ENCODE measurements at places on chromosomes 2 and 18.

DNA sequence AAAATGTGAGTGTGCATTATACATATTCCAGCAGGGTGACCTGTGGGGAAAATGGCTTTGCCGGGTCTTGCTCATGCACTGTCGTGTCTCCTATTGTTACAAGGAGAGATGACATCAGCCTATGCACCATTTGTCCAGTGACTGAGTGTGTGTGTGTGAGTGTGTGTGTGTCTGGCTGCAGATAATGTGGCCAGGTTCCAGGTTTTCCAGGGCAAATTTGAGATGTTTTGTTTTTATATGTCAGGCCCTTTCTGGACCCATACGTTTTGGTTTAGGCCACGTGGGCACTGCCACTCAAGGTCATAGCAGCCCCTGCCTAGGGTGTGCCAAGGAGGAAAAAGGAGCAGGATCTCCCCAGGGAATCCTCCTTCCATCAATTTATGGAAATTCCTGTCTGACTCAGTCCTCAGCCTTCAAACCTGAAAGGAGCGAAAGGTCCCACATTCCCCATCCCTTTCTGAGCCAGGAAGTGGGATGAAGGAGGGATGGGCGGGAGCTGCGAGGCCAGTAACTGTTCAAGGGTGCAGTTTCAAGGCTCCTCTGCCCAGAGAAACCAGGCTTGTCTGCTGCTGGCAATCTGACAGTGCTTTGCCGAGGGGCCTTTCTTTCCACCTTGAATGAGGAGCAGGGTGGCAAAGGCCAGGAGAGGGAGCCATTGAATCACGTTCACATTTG lies 93.0 kb upstream of the SMAD2 start:
- no peak for DNase-seq

DNA sequence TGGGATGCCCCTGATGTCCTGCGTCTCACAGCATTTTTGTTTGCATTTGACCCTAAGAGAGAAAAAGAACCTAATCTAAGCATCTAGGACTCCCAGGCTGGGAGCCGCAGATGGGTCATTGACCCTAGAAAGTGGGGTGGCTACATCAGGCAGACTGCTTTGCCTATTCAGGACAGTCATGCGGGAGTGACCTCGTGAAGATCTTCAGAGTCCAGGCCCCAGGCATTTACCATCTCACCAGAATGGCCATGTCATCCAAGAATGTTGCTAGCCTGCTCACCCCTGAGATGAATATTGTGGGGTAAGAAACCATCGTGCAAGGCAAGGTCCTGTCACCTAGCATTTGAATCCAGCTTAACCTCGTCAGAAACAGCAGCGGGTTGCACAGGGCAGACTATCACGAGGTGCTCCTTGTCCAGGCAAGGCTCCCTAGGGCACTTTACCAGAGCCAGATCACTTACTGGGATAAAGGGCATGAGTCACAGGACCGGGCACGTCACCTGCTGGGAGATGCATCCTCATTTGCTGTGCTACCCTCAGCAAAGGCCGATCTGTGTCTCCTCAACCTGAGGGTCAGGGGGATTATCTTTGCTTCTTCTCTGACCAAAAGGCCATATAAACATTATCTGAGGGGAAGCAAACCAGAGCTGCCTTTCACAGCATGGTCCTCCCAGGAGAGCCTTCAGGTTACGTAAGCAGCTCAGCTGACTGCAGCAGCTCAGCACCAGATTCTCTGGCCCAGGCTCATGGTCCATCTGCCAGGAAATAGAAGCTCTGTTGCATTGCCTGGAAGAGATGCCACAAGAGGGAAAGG lies 162.3 kb downstream of the ACKR3 start:
- peak; percentile 69 for DNase-seq

GRCh38 chr2:18837240-18837639 lies 247.9 kb upstream of the NT5C1B start:
- no peak for DNase-seq

DNA sequence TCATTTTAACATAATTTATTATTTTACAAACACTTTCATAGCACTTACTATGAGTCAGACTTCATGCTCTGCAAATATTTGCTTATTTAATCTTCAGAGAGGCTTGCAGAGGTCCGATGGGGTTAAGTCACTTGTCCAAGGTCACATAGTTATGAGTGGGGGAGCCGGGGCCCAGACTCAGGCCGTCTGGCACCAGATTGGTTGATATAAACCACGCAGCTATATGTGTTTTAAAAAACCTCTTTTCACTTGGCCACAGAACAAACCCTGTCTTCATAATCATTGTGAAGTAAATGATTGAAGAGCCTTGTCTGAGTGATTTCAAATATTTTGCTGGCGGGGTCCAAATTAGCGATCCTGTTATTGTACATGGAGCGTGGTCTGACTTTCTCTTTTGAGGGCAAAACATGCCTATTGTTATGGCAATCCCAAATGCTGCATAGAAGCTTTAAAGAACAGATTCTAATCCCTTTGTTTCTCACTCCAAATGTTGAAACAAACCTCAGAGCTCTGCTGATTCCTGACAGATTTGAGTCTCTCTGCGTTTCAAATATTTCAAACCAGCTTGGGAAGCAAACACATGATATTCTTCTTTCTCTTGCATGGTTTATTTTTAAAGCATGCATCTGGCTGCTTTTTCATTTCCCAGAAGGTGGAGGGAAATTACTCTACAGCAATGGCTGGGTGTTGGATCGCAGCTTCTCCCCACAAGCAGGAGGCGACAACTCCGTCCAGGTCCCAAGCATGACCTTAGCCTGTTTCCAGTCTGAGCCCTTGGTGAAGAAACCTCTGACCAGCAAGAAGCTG lies 142.4 kb downstream of the DDX1 start:
- no peak for DNase-seq

DNA sequence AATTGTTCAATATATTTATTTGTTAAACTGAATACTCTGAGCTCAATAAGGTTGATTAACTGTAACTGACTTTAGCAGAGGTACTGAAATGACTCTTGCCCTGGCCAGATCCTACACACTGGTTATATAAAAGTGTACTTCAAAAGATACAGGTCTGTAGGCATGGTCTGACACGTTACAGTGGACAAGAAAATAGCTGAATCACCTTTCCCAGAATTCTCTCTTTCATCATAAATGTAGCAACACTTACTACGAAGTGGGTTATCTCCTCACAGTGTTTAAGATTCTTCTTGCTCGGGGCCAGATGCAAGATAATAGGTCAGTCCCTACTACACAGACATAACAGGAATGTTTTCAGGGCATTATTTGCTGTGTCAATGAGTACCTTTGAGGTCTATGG lies 107.0 kb upstream of the ZC3H15 start:
- no peak for DNase-seq

GRCh38 chr18:79617511-79618500 lies 61.8 kb upstream of the CTDP1 start:
- no peak for DNase-seq

DNA sequence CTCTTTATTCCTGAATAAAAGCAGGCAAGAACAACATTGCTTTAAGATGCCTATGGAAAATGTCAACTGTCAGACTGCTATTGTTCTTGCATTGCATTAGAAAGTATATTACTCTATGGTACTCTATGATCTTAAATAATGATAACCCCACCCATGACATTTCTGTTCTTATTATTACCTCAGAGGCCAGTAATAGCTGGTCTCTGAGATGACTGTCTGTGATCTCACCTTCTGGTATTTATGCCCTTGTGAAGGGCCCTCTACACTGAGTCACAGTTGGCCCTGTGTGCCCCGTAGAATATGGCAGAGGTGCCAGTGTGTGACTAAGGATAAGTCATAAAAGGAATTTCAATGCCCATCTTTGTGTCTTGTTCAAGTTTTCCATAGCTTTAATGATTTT lies 61.0 kb downstream of the SPP2 start:
- no peak for DNase-seq

All from smooth muscle cell of the brain vasculature (primary cell).